ENCODE measurements at places on chromosomes 13 and 19. TPM values are rescaled to one million over a fixed set of nuclear protein-coding genes. Genes with fewer than 3 reads are reported as not detected.

The CBY2 gene
- polyA plus RNA-seq, result not detected

The SIGLEC5 gene
- not detected for polyA plus RNA-seq

The IRF3 gene
- 67.8 TPM for polyA plus RNA-seq

The SHD gene
- not detected for polyA plus RNA-seq

The TLE6 gene
- polyA plus RNA-seq, result 0.91 TPM

The SOX1 gene
- polyA plus RNA-seq, result not detected

The STAP2 gene
- polyA plus RNA-seq, result 55.0 TPM

The C5AR1 gene
- polyA plus RNA-seq, result 0.03 TPM

The FAM216B gene
- polyA plus RNA-seq, result not detected

The KBTBD7 gene
- 4.1 TPM for polyA plus RNA-seq

The USHBP1 gene
- not detected for polyA plus RNA-seq

The CYTH2 gene
- 31.8 TPM for polyA plus RNA-seq

Data from mammary epithelial cell (primary cell).